CD4-positive, alpha-beta T cell treated with Interferon alpha-2 for 1 hour (primary cell): ENCODE measurements at places on chromosomes 16 and 17.

DNA sequence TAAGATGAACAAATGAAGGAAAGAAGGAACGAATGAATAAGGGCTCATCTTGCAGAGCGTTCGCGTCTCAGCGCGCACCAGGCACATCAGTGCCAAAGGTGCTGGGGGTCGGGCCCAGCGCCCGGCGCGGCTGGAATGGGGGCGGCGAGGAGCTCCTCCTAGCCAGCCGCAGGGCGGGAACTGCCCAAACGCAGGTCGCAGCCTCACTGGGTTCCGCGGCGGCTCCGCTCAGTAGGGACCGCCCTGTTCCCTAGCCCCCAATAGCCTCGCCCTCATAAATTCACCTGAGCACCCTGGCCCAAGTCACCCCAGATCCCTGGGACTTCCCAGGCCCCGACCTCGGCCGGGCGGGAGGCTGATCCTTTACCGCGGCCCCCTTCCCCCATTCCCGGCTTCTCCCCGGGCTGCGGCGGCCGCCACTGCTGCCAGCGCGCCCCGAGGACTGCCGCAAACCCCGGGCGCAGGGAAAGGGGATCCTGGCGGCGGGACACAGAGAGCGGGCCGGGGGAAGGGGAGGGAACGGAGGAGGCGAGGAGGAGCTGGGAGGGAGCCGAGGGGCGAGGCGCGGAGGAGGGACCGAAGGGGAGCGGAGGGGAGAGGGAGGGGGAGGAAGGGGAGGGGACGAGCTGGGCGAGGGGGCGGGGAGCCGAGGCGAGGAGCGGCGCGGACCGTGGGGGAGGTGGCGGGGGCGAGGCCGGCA lies 377 bp upstream of the CRHR1 start:
- no peak for DNase-seq

DNA sequence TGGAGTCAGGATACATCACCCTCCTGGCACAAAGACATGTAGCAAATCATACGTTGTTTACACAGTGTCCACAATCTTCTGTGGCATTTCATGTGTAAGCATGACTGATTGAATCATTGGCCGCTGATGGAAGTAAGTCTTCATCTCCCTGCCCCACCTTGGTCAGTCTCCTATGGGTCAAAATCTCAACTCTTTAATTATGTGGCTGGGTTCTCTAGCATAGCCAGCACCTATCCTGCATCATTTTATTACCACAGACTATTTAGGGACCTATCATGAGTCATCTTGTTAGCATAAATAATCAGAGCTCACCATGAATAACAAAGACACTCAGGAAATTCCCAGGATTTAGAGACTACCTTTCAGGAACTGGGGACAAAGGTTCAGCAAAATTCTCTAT lies 15.9 kb downstream of the TANC2 start:
- no peak for DNase-seq

GRCh38 chr16:67260426-67261063 lies 11.8 kb downstream of the SLC9A5 start:
- peak; percentile 26 for DNase-seq

GRCh38 chr17:39627712-39628516 lies 1.2 kb downstream of the PPP1R1B start:
- DNase-seq: no peak

- no peak for DNase-seq
These were observed 30.3 kb upstream of the CORO6 start for GRCh38 chr17:29652976-29653375.

- no peak for DNase-seq
These were observed 135.6 kb downstream of the AATF start for GRCh38 chr17:37084372-37084771.

DNA sequence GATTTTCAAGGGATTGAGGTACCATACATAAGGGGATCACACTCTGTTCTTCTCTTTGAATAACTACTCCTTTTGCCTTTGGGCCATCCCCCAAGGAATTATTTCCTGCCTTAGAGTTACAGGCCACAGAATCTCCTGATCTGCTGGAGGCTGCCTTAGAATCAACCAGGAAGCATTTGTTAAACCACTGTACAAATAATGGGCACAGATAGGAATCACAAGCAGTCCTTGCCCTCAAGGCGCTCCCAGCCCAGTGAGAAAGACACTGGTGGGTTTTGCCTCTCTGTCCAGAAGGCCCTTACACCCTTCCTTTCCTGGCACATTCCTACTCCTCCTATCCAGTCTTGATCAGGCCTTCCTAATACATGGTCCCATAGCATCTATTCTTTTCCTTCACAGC lies 45.9 kb downstream of the MRTFB start:
- DNase-seq: no peak

DNA sequence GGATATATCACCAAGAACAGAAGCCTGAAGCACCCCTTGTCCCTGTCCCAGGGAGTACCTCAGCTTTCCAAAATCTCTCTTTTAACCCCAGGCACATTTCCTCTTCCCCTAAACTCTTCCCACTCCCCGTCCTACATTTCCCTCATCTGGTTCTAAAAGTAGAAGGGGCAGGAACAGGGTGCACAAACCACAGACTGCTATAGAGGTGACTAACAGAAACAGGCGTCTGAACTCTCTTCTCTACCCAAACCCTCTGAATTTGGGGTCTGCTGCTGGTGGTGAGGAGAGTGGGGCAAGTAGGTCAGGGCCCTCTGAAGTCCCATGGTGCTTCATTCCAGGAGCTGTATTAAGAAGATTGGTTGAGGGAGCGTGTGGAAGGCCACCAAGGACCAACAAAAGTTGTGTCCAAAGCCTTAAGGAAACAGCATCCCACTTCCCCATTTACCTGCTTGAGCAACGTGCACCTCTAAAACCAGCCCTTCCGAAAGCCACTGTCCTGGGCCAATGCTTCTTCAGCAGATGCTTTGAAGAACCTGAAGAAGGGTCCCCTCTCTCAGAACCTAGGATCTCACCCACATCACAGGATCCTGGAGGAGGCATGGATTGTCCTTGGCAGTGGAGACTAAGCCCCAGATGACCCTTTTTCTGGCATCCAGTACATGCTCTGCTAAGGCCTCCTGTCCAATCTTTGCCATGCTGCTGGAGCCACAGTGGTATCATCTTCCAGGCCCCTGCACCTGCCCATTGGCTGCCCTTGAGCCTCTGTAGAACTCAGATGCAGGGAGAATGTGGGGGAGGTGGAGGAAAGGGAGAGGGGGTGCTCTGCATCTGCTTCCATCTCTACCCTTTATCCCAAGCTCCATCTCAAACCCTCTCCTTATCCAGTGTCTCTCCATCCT lies 5.7 kb upstream of the NR1D1 start:
- no peak for DNase-seq

DNA sequence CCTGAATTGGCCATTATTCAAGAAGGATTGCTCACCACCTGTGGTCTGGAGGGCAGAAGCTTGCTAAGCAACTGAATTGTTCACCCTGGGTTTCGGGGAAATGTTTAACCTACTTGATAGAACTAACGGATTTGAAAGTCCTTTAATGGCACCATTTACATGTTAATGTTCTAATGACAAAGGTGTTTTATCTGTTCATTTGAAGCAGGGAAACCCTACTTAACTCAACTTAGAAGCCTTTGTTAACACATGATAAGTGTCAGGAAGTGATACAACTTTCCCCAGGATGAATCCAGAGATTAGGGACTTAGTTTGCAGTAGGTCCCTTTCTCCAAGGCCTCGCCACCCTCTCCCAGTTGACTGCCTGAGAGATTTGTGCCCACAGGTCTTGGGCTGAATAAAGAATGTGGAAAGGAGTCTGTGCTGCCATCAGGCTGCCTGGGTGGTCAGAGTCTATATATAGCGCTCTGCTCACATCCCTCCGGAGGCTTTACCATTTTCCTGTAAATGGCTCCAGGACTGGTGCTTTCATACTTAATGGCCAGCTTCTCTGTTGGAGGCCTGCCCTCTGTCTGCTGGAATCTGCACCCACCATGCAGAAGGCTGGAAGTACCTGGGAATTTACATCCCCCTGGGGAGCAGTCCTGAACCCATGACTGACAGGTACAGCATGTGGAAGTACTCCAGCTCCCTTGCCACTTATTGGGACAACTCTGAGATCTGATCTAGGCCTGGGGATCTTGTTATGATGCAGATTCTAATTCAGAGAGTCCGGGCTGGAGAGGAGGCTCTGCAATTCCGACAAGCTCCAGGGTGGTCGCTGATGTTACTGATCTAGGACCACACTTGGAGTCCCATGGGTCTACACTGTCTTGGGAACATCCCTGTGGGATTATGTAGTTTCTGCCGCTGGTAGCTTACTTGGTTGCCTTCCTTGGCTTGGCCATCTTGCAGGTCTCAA lies 99.9 kb downstream of the ASIC2 start:
- DNase-seq: no peak

DNA sequence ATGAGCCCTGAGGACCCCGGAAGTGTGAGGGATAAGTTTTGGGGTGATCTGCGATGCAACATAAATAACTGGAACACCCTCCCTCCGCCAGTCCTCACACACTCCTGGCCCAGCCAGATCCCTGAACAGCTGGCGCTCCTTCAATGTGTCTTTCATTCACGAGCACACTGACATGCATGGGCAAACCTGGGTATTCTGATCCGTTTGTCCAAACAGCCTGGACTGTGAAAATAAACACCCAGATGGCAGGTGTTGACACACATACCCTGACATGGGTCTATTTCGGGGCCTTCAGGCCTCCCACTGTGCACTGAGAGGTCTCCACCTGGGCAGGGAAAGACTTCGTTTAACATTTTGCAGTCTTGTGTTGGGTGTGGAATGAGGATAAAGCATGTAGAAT lies 3.0 kb upstream of the CPNE2 start:
- DNase-seq: no peak

DNA sequence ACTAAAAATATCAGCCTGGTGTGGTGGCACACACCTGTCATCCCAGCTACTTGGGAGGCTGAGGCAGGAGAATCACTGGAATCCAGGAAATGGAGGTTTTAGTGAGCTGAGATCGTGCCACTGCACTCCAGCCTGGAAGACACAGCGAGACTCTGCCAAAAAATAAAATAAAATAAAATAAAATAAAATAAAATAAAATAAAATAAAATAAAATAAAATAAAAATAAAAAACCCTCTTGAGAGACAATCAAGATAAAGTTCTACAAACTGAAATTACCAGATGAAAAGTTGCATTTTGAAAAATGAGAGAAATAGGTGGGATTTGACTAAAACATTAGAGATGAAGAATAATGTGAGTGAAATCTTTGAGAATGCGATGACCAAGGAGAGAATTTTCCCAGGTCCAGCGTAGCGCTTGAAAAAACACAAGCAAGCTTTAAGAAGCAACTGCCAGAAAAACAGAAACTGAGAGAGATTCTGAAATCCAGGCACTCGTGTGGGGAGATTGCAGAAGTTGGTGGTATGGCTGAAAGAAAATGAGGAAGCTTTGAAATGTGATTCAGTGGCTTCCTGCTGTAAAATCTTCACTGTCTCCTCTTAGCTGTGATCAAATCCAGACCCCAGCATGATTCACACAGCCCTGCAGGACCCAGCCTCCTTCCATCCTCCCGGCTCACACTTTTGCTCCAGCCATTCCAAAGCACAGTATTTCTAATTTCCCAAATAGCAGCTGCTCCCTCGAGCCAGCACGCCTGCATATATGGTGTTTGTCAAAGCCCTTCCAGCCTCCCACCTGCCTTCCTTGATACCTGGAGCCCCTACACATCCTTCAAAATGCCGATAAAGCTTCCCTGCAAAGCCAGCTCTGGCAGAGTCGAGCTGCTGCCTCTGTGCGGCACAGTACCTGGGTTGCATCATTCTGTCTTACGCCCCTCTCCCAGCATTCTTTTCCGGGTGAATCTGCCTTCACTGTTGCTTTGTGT lies 8.2 kb upstream of the CD300E start:
- peak; percentile 24 for DNase-seq

DNA sequence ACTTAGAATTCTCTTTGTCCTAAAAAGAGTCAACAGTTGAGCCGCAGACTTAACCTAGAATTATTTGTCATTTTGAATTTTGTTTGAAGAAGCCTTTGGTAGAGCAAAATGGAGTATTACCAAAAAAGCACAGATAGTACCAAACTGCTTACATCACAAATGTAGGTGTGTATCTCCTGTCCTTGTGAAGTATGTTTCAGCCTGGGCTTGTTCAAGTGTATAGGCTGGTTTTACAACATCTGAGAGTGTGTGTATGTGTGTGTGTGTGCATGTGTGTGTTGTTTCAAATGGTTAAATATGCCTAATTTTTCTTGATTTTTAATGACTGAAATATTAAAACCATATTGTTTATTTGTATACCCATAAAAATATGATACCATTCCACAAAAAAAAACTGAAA lies 188.7 kb upstream of the AXIN2 start:
- DNase-seq: no peak

GRCh38 chr16:56191156-56191815 lies at the start of gene GNAO1:
Gene GNAO1 (plus strand): TSS chr16:56191489. CDS start chr16:56192236, 747 bp downstream.
- DNase-seq: peak; percentile 85

GRCh38 chr17:56471696-56472095 lies 121.8 kb upstream of the NOG start:
- no peak for DNase-seq

- DNase-seq: no peak
These were observed 355.8 kb downstream of the SOX9 start for GRCh38 chr17:72476575-72476986.

DNA sequence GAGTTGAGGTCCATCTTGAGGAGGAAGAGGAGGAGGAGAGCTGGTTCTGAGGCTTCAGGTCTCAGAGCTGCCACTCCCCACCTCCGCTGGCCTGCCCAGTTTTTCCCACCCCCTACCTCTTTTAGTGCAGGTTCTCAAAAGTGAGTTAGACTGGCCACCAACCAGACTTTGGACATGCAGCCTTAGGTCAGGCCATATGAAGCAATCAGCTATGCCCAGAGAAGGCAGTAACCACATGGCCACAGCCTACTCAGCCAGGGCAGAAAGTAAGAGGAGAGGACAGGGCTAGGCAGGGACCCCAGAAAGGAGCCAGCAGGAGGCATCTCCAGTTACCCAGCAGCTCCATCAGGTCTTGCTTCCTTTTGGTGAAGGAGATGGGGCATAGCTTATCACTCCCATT lies 9.0 kb downstream of the MYO15A start:
- DNase-seq: no peak
